Activated T-cell treated with anti-CD3 and anti-CD28 coated beads, Interleukin-2, amount 50 U/mL, for 72 hours (primary cell): ENCODE measurements at places on chromosomes 1 and 21. TPM values are rescaled to one million over a fixed set of nuclear protein-coding genes. Genes with fewer than 3 reads are reported as not detected.

Gene HRNR
- not detected for total RNA-seq

Gene KCNN3
- total RNA-seq, result 0.42 TPM

Gene ATP13A2
- total RNA-seq, result 22.2 TPM

Gene UMODL1
- total RNA-seq, result 0.89 TPM

Gene TTC13
- 18.6 TPM for total RNA-seq

Gene ANKRD65
- 0.17 TPM for total RNA-seq

Gene KDF1
- total RNA-seq, result 1.1 TPM

Gene FCAMR
- not detected for total RNA-seq

Gene TCEANC2
- 13.8 TPM for total RNA-seq

Gene FUBP1
- total RNA-seq, result 145 TPM

Gene C4BPB
- total RNA-seq, result 2.6 TPM

Gene DPH5
- total RNA-seq, result 50.2 TPM

Gene VSIG8
- not detected for total RNA-seq

Gene SYTL1
- total RNA-seq, result 73.1 TPM

Gene ZMPSTE24
- 36.8 TPM for total RNA-seq

Gene CNTN2
- not detected for total RNA-seq

Gene PTAFR
- total RNA-seq, result 0.12 TPM

Gene S100A7A
- total RNA-seq, result not detected

Gene SAMD13
- total RNA-seq, result 1.7 TPM

Gene EPS8L3
- total RNA-seq, result not detected

Gene XCL2
- 15.7 TPM for total RNA-seq

Gene SLC35E2B
- total RNA-seq, result 42.0 TPM

Gene CELA3B
- total RNA-seq, result not detected

Gene CHI3L1
- not detected for total RNA-seq

Gene C1orf94
- total RNA-seq, result not detected

Gene PIGV
- 19.4 TPM for total RNA-seq

Gene HES5
- 0.49 TPM for total RNA-seq

Gene CYP4Z1
- total RNA-seq, result not detected

Gene ARHGEF16
- not detected for total RNA-seq

Gene ILDR2
- 18.5 TPM for total RNA-seq

Gene PLEKHG5
- total RNA-seq, result 3.2 TPM

Gene C1orf35
- 18.2 TPM for total RNA-seq

Gene TSPEAR
- total RNA-seq, result not detected

Gene TP73
- total RNA-seq, result 0.65 TPM

Gene TTC39A
- total RNA-seq, result 0.77 TPM

Gene AHDC1
- 8.4 TPM for total RNA-seq

Gene ADORA3
- not detected for total RNA-seq

Gene SERPINC1
- total RNA-seq, result not detected

Gene LCE1A
- total RNA-seq, result not detected

Gene PARP1
- 184 TPM for total RNA-seq

Gene ATP1A4
- total RNA-seq, result not detected

Gene TPM3
- total RNA-seq, result 468 TPM

Gene VWA5B1
- total RNA-seq, result 0.22 TPM

Gene TTC34
- 0.43 TPM for total RNA-seq

Gene NR1I3
- total RNA-seq, result not detected

Gene HOOK1
- total RNA-seq, result 13.6 TPM

Gene GPR3
- total RNA-seq, result 0.91 TPM

Gene LDLRAP1
- 13.5 TPM for total RNA-seq

Gene SLFNL1
- 0.35 TPM for total RNA-seq

Gene TNNI3K
- not detected for total RNA-seq

Gene OR6P1
- not detected for total RNA-seq

Gene GJA9
- total RNA-seq, result not detected

Gene TOMM40L
- total RNA-seq, result 10.3 TPM

Gene PTPRU
- 0.83 TPM for total RNA-seq
